ENCODE measurements at places on chromosomes 1 and 21. TPM values are rescaled to one million over a fixed set of nuclear protein-coding genes. Genes with fewer than 3 reads are reported as not detected.

Gene LINGO4
- total RNA-seq = 0.13 TPM

Gene JAM2
- total RNA-seq = 1.3 TPM

Gene SPRR2E
- not detected for total RNA-seq

Gene NBPF4
- 0.11 TPM for total RNA-seq

Gene TNFSF4
- total RNA-seq = 23.6 TPM

Gene CLDN17
- not detected for total RNA-seq

Gene RSRP1
- total RNA-seq = 81.0 TPM

Gene CIART
- total RNA-seq = 5.2 TPM

Gene KRTAP19-1
- total RNA-seq = not detected

Gene ATP5PO
- total RNA-seq = 193 TPM

Gene TMEM200B
- 0.94 TPM for total RNA-seq

Gene TSTD1
- 40.9 TPM for total RNA-seq

Gene PDPN
- total RNA-seq = not detected

Gene CDK11A
- total RNA-seq = 64.7 TPM

Gene PSRC1
- 7.5 TPM for total RNA-seq

Gene RIMKLA
- 6.1 TPM for total RNA-seq

Gene MARK1
- total RNA-seq = not detected

Gene CCDC30
- 1.9 TPM for total RNA-seq

Gene TAL1
- total RNA-seq = not detected

Gene NRAS
- 71.4 TPM for total RNA-seq

Gene OR2T29
- not detected for total RNA-seq

Gene TTC39A
- 0.21 TPM for total RNA-seq

Gene PROX1
- total RNA-seq = not detected

Gene NIBAN1
- total RNA-seq = 36.9 TPM

Gene CCDC24
- total RNA-seq = 3.1 TPM

Gene S100A7
- total RNA-seq = not detected

Gene GJA4
- not detected for total RNA-seq

Gene RTCA
- 62.5 TPM for total RNA-seq

All from activated CD8-positive, alpha-beta memory T cell treated with anti-CD3 and anti-CD28 coated beads for 36 hours (primary cell).